ENCODE measurements at places on chromosomes 7 and 10. TPM values are rescaled to one million over a fixed set of nuclear protein-coding genes. Genes with fewer than 3 reads are reported as not detected.

The ANK3 gene
- total RNA-seq: 2.9 TPM

The FEZF1 gene
- total RNA-seq: not detected

The SRGN gene
- total RNA-seq: 366 TPM

The CPA1 gene
- not detected for total RNA-seq

The CYP3A4 gene
- not detected for total RNA-seq

The SLC18A3 gene
- not detected for total RNA-seq

The ACTL6B gene
- not detected for total RNA-seq

The ACTR3C gene
- total RNA-seq: 4.0 TPM

The ADAMTS14 gene
- total RNA-seq: 0.19 TPM

The LRIT1 gene
- not detected for total RNA-seq

The PCDH15 gene
- total RNA-seq: not detected

- DNase-seq: no peak
- peaks cover 9% of the 10 kb centered on the region for H3K36me3 ChIP-seq
- no peaks in the 10 kb centered on the region for H3K4me1 ChIP-seq
Observed at GRCh38 chr10:28137907-28138880, 139.3 kb upstream of the ODAD2 start.

DNA sequence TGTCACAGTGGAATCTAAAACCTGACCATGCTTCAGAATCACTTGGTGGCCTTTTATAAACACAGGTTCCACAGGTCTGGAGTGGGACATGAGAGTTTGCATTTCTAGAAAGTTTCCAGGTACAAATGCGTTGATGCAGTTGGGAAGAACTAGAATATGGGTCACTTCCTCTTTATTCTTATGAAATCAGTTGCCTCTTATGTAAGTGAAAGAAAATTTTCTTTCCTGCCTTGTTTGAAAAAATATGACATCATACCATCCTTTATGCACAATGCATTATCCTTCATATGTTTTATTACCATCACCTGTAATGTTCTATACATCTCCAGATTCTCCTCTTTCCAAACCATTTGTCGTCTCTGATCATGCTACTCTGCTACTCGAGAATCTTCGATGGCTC, 44.0 kb downstream of the PLXNA4 start:
- peaks cover 8% of the 10 kb centered on the region for H3K4me1 ChIP-seq
- peaks cover 9% of the 10 kb centered on the region for H3K27me3 ChIP-seq
- H3K36me3 ChIP-seq: no peaks in the 10 kb centered on the region
- no peak overlapping the region for H3K27ac ChIP-seq
- no peak for DNase-seq
- no peak overlapping the region for H3K4me3 ChIP-seq

GRCh38 chr7:122632238-122632637, 66.7 kb downstream of the RNF133 start:
- no peaks in the 10 kb centered on the region for H3K27me3 ChIP-seq
- DNase-seq: no peak
- no peaks in the 10 kb centered on the region for H3K36me3 ChIP-seq
- no peak overlapping the region for H3K27ac ChIP-seq
- no peak overlapping the region for H3K4me3 ChIP-seq

DNA sequence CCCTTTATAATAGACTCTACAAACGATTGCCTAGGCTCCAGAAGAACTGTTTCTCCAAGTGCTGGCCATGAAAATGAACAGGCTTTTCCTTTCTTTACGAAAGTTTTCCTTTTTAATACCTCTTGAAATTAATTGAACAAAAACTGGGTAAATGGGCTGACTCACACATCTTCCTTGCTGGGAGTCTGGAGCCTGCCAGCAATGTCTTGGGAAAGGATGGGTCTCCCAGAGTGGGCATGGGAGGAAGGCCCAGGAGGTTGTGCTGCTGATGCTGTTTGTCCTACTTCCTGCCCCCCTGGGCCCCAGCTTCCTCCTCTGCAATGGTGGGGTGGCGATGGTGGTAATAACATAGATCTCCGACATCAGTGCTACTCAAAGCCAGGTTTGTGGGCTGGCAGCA, 174.1 kb downstream of the RPS24 start:
- no peak overlapping the region for H3K4me3 ChIP-seq
- peaks cover 6% of the 10 kb centered on the region for H3K4me1 ChIP-seq

DNA sequence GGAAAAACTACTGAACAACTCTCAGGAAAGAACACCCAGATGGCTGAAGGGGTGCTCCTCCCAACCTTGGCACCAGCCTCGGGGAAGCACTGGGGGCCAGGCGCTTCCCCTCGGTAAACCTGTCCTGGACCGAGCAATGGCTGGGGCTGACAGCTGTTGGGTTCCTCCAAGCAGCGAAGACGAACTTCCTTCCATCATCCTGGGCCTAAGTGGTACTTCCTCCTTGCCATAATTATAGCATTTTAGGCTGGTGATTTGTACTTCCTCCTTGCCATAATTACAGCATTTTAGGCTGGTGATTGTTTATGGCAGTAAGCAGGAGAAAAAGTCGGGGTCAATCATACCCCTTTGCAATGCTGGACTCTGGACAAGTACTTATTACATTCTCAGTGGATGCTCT, 69.3 kb downstream of the MYOF start:
- no peak for DNase-seq
- H3K4me3 ChIP-seq: no peak overlapping the region
- H3K4me1 ChIP-seq: peaks cover 27% of the 10 kb centered on the region

DNA sequence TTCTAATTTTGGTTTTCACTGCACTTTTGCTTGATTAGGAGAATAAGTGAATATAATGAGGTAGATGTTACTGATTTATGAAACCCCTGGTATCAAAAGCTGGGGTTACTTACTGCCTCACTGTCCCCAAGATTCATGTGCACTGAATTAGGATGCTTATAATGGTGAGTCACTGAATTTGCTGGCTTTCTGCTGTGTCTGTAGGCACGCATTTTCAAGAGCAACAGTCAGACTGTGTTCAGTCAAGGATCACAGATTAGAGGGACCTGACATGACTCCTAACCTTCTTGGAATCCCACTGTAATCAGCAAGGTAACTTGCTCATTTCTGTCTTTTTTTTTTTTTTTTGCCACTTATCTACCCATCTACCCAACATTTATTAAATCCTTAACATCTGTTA, 59.7 kb downstream of the GPR85 start:
- no peak for DNase-seq
- no peak overlapping the region for H3K4me3 ChIP-seq
- no peak overlapping the region for H3K27ac ChIP-seq
- no peaks in the 10 kb centered on the region for H3K4me1 ChIP-seq
- H3K27me3 ChIP-seq: peaks cover 3% of the 10 kb centered on the region

DNA sequence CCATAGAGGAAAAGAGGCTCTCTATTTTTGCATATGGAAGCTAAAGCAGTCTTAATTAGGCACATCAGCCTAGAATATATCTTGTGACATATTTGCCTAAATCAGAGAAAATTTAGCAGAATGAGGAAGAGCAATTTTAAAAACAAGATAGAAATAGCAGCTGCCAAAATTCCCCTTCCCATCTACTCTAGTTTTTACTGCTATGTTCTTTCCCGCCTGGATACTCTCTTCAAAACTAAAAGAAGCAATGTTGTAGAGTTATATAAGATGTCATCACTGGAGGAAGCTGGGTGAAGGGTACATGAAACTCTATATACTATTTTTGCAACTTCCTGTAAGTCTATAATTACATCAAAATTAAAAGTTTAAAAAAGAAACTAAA, 87.0 kb downstream of the ARMH3 start:
- no peak overlapping the region for H3K27ac ChIP-seq
- peaks cover 26% of the 10 kb centered on the region for H3K4me1 ChIP-seq
- H3K4me3 ChIP-seq: no peak overlapping the region
- peaks cover 27% of the 10 kb centered on the region for H3K36me3 ChIP-seq

GRCh38 chr10:129244757-129245156, 222.3 kb upstream of the MGMT start:
- no peak overlapping the region for H3K27ac ChIP-seq
- H3K4me3 ChIP-seq: no peak overlapping the region
- no peaks in the 10 kb centered on the region for H3K4me1 ChIP-seq
- H3K27me3 ChIP-seq: peaks cover 2% of the 10 kb centered on the region
- H3K36me3 ChIP-seq: no peaks in the 10 kb centered on the region

- DNase-seq: peak; percentile 62
- H3K4me3 ChIP-seq: no peak overlapping the region
- peaks cover 10% of the 10 kb centered on the region for H3K4me1 ChIP-seq
- H3K27ac ChIP-seq: no peak overlapping the region
- no peaks in the 10 kb centered on the region for H3K36me3 ChIP-seq
Observed at GRCh38 chr7:44735403-44736165, 13.1 kb upstream of the ZMIZ2 start.

- H3K27ac ChIP-seq: no peak overlapping the region
- H3K4me3 ChIP-seq: no peak overlapping the region
- H3K36me3 ChIP-seq: no peaks in the 10 kb centered on the region
- H3K27me3 ChIP-seq: peaks cover 12% of the 10 kb centered on the region
Observed at GRCh38 chr7:152711444-152711944, 35.6 kb upstream of the XRCC2 start.

- H3K36me3 ChIP-seq: no peaks in the 10 kb centered on the region
- H3K4me3 ChIP-seq: no peak overlapping the region
- H3K4me1 ChIP-seq: no peaks in the 10 kb centered on the region
- peaks cover 3% of the 10 kb centered on the region for H3K27me3 ChIP-seq
- H3K27ac ChIP-seq: no peak overlapping the region
Observed at GRCh38 chr7:155316427-155317113, 18.9 kb downstream of the INSIG1 start.

DNA sequence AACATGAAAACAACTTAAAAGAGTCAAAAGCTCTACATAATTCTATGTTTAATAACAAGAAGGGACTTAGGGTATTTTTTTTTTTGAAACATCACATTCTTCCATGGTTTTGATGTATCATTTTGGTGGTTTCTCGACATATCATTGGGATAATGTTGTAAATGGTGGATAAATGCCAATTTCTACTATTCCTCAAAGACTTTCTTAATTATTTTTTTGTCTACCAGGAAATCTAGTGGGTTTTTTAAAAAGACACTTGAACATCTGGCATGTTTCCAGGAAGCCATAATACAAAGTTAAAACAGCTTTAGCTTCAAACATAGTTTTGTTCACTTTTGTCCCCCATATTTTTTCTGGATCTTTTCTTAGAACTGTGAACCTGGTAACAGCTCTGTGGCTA, 200.4 kb downstream of the DKK1 start:
- no peaks in the 10 kb centered on the region for H3K27me3 ChIP-seq
- no peak overlapping the region for H3K27ac ChIP-seq
- no peaks in the 10 kb centered on the region for H3K36me3 ChIP-seq
- H3K4me3 ChIP-seq: no peak overlapping the region
- H3K4me1 ChIP-seq: no peaks in the 10 kb centered on the region

GRCh38 chr7:70699271-70699670, 432.7 kb upstream of the GALNT17 start:
- no peaks in the 10 kb centered on the region for H3K36me3 ChIP-seq
- no peak for DNase-seq
- H3K27me3 ChIP-seq: peaks cover 33% of the 10 kb centered on the region
- H3K4me3 ChIP-seq: no peak overlapping the region

GRCh38 chr10:121154310-121154709, 303.1 kb downstream of the WDR11 start:
- H3K36me3 ChIP-seq: no peaks in the 10 kb centered on the region
- peaks cover 6% of the 10 kb centered on the region for H3K4me1 ChIP-seq
- H3K27ac ChIP-seq: no peak overlapping the region
- no peak for DNase-seq
- no peak overlapping the region for H3K4me3 ChIP-seq
- no peaks in the 10 kb centered on the region for H3K27me3 ChIP-seq

- DNase-seq: no peak
- no peak overlapping the region for H3K4me3 ChIP-seq
- no peaks in the 10 kb centered on the region for H3K36me3 ChIP-seq
- no peak overlapping the region for H3K27ac ChIP-seq
Observed at GRCh38 chr7:82413237-82413636, 30.3 kb downstream of the CACNA2D1 start.

GRCh38 chr7:73999664-74000435, 28.1 kb upstream of the ELN start:
- peaks cover 16% of the 10 kb centered on the region for H3K4me1 ChIP-seq
- H3K36me3 ChIP-seq: peaks cover 2% of the 10 kb centered on the region
- H3K27ac ChIP-seq: no peak overlapping the region

GRCh38 chr7:122944682-122945303, 50.7 kb downstream of the TAS2R16 start:
- H3K4me1 ChIP-seq: no peaks in the 10 kb centered on the region
- DNase-seq: no peak
- H3K27ac ChIP-seq: no peak overlapping the region
- no peaks in the 10 kb centered on the region for H3K27me3 ChIP-seq
- H3K4me3 ChIP-seq: no peak overlapping the region
- H3K36me3 ChIP-seq: no peaks in the 10 kb centered on the region
